ENCODE measurements at places on chromosomes 5 and 9.

DNA sequence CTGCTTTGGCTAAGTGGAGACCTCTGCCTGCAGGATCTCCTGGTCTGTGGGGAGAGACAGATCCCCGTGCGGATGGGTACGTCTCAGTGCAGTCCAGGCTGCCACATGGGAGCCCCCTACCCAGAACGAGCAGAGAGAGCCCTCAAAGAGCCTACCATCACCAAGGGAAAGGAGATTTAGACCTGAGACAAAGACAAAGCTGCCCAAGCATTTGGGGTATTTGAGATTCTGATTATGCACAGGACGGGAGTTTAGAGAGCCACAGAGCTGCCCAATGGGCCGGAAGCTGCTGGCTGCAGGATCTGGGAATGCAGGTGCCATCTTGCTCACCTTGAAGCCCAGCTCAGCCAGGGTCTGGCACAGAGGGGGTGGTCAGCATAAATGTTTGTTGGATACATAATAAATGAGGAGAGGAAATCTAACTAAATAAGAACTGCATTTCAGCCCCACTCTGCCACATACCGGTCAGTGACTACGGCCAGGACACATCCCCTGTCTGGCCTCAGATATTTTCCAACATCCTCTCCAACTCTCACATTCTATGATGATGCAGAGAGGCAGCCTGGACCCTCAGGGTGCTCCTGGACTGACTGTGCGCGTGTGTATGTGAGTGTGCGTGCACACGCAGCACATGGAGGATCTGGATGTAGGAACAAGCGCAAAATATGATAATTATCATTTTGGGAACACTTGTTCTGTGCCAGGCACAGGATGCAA, 157.8 kb downstream of the FGF18 start:
- DNase-seq, result no peak

- DNase-seq, result no peak
These were observed 65.0 kb downstream of the PKD2L2 start for GRCh38 chr5:137954131-137954879.

DNA sequence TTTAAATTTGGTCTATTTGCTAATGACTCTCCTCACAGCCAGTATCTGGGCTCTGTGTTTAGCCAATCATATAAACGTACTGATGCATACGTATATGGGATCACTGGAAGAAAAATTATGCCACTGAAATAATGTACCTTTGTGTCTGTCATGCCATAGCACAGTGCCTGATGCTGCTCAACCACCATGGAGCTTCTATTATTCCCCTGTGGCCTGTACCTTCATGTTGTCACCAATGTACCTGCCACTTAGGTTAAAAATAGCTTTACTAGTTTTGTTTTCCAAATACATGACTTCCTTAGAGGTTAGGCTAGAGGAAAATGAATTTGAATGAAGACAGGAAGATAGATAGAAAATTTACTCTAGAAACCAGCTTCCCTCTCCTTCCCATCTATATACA, 34.6 kb downstream of the HACD4 start:
- no peak for DNase-seq

- DNase-seq, result no peak
These were observed 960 bp downstream of the SECISBP2 start for GRCh38 chr9:89319015-89319905.

DNA sequence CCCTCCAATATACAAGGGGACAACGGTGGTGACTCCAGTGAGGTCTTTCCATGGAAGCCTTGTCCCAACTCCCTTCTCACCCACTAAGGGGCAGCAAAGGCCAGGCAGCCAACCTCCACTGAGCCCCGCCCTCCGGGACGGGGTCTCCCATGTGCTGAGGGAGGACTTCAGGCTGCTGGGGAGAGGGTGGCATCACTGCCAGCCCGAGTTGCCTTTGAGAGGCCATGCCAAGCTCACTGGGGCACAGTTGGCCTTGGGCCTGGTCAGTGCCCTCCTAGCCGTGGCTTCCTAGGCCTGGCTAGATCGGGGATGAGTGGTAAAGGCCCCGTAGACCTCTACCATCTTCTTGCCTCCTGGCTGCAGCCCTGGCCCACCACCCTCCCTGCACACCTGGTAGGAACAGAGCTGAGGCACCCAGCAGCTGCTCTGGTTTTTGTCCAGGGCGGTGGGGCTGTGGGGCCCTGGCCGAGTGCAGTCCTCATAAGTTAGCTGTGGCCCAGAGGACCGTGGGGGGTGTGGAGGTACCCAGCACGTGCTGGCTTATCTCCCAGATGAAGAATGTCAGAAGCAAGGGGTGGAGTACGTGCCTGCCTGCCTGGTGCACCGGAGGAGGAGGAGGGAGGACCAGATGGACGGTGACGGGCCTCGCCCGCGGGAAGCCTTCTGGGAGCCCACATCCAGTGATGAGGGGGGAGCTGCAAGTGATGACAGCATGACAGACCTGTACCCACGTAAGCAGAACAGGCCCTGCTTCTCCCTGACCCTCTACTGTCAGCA, 3.2 kb downstream of the SURF2 start:
- peak; percentile 69 for DNase-seq

DNA sequence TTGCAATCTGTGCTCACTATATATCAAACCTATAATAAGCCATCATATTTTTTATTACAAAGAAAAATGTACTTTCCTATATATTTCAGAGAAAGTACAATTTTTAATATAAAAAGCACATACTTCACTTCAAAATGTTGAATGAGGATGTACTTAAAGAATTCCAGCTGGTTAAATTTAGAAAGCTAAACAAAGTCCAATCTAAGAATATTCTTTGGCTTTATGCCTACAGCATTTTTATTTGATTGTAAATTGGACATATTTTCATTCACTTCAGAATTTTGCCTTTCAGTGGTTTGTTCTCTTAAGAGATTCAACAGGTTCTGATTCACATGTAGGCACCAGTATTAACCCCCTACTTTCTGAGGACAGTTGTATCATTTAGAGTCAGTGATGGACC, 533.8 kb downstream of the CAAP1 start:
- DNase-seq, result no peak

DNA sequence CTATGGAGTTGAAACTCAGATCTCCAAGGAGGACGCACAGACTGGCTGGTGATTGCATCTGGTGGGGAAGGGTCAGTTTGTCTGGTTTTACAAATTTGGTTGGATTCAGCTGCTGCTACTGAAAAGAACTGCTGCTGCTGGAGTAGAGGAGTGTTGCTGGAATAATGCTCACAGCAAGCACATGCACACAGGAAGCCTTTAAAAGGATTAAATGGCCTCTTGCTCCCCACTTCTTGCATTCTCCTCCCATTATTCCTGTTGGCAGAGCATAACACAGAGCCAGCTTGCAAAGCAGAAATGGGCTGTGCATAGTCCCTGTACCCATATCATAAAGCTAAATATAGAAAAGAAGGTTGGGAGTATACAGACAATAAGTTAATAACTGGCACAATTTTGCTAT, 16.6 kb downstream of the ZNF474 start:
- DNase-seq, result no peak

DNA sequence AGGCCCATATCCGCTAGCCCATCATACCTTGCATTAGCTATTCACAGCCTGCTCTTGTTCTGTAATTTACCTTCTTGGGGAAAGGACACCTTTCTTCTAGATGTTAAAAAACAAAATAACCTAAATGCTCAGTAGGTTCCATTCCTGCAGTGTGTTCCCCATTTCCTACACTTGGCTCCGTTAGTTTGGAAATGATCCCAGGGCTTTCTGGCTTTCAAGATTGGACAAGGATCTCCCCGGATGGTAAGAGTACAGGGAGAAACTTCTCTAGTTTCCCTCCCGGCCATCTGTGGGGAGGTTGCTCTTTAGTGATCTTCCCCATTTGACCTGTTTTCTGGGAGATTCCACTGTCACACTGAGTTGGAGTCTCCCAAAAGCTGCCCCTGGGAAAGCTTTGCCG, 27.3 kb upstream of the STC2 start:
- no peak for DNase-seq

DNA sequence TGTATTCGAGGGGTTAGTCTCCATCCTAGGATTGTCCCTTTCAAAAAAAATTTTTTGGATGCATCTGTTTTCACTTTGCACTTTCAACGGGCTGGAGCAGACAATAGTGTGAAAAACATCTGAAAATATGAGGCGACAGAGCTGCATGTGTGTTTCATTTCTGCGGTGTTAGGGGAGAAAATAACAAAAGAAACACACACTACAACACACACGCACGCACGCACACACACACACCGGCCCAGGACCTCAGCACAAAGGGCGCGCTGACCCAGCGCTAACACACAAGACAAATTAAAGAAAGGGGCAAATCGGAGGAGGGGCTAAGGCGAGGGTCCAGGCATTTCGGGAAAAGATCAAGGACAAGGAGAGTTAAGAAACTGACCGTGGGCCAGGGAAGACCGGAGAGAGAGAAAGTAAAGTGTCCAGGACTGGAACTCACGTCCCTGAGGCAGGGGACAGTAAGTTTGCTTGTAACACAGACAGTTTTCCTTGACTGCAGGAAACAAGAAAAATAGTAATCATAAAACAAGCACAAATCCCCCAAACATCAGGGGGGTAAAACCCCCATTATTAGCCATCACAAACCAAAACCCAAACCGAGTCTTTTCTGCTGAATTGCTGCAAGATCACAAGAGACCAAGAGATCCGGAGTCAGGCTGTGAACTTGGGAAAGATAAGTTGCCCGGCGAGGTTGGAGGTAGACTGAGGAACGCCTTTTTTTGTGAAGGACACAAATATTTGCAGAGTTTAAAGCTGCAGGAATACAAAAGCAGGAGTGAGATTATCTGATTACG, 302.1 kb downstream of the PARP8 start:
- peak; percentile 23 for DNase-seq

DNA sequence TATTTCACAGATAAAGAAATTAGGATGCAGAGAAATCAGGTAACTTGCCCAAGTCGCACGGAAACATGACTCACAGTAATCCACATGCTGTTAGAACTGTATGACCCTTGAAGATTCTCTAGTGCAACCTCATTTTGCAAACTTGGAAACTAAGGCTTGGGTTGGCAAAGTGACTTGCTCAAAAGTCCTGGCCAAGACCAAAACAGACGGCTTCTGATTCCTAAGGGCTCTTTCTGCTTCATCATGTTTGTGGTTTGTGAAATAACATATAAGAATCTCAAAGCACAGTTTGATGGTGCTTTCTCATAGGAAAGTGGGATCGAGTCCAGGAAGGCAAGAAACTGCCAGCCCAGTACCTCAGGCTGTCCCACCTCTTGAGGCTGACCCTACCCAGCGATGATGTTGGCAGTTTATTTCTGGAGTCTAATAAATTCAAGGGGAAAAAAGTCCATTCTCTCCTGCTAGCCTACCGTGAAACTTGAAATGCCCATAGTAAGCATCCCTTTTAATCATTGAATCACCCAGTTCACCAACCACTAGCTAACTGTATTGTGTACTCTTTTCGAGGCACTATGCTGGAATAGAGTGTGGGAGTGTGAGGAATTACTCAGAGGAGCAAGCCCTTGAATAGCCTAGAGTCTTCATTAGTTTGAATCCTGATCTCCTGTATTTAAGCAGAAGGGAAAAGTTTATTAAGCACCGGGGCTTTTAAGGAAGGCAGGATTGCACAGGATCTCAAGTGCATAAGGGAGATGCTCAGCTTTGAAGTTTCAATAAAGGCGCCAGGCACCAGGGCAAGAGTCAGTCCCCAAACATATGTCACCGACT, 14.1 kb downstream of the CAPSL start:
- DNase-seq, result no peak

GRCh38 chr9:106535439-106535838, 327.5 kb upstream of the ZNF462 start:
- DNase-seq, result no peak

DNA sequence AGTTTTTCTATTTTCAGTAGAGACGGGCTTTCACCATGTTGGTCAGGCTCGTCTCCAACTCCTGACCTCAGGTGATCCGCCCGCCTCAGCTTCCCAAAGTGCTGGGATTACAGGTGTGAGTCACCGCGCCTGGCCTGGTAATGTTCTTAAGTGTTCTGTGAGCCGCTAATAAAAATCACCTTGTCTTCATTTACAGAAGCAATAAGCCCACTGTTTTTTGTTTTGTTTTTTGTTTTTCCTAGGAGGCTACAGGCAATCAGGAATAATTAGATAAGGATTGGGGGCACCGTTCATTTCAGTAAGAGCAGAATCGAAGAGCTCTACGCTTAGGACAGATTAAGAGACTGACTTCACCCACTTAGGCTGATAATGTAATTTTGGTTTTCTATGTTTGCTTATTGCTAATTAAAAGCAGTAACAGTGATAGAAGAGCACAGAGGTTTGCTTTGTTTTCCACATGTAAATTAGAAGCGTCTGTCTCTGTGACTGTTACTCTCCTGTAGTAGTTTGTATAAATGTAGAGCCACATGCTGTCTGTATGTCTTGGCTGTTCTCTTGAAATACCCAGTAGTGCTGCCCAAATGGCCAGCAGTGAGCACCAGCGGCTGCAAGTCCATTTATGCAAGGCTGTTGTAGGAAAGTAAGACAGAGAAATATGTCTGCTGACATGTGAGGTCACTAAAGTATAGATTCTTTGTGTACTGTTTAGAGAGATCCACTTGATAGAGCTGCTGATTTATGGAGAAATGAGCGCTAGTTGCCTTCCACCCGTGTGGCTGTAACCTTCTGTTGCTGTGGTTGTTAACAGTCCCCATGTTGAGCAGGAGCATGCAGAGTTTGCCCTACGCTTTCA, 30.5 kb downstream of the TRIO start:
- DNase-seq, result no peak

DNA sequence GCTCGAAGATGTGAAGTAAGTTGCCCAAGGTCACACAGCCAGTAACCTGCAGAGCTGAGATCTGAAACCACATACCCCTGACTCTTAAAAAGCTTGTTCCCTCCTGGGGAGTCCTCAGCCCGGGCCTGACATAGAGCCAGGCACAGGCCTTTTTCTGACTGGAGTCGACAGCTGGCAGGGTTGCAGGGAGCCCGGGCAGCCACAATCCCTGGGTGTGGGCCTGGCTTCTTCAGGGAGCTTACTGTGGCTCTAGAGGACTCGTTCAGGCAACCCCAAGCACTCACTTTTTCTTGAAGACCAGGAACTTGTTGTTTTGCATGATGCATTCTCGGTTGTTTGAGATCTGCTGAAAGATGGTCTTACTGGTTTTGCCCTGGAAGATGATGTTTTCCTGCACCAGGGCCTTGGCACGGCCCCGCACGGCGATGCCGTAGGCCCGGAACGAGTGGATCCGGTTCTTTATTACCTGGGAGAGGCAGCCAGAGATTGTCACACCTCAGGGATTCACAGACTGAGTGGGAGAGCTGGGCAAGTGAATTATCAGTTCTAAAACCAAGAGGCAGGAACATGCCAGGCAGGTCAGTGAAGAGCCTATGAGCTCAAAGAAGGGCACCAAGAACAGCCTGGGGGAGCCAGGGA, 30.0 kb downstream of the POLR1E start:
- no peak for DNase-seq
